ENCODE measurements at places on chromosomes 4 and X.

DNA sequence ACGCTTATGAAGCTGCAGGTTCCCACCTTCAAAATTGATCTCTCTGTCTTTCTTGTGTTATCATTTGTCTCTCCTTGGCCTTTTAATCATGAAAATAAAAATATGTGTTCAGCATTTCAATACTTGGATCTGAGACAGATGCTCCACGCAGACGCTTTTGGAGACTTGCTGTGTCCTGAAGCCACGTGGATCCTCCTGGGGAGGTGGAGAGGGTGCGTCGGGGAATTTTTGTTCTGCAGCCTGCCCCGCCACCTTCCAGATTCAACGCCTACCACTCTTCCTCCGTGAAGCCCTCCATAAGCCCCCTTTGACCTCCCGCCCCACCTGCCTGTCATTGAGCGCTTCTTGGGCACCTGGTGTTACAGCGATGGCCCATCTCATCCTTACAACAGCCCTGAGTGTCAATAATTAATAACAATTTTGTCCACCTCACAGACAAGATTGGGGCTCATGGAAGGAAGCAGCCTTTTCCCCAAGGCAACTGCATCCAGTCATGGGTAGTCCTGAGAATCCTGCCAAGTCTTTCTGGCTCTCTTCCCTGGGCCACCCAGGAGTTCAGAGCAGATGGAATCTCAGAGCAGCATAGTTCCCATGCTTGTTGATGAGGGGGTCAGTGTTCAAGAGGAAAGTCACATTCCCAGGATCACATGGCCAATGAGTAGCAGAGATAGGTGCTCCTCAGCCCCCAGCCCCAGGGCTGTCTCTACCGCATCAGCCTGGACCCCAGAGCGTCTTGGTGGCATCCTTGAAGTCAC, 172.6 kb upstream of the PSAPL1 start:
- no peak for DNase-seq

GRCh38 chr4:186887291-186887700, 163.6 kb upstream of the FAT1 start:
- DNase-seq = no peak

DNA sequence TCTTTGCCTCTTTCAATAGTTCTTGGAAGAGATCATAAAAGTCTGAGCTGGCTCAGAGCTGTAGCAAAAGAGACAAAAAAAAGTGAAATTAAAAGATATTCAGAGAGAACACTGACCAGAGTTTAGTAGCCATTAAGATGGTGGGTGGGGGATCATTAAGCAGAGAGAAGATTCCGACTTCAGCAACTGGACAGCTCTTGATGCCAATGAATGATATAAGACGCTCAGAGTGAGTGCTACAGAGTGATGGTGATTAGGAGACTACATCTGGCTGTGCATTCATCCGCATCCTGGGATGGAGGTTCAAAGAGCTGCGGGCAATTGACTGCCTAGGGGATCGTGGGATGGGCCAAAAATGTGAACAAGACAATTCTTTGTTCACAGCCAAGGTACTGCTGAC, 178.5 kb downstream of the PACRGL start:
- no peak for DNase-seq

- no peak for DNase-seq
Measured at GRCh38 chr4:168247603-168248002, 70.9 kb downstream of the DDX60 start.

DNA sequence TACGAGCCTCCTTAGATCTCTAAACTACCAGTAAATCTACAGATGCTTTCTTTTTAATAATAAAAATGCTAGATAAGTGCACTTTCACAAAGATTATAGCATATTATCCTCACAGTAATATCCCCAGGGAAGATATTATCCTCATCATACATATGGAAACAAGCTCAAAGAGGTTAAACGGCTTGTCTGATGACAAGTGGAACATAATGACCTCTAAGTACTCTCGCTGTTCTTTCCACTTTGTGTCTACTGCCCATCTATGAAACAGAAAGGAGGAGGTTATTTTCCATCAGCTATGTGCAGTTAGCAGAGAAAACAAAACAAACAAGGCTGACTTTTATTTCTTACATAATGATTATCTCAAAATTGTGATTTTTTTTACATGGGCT, 42.8 kb upstream of the PRDM8 start:
- DNase-seq = no peak

GRCh38 chr4:53605783-53606182, 14.5 kb upstream of the LNX1 start:
- no peak for DNase-seq

DNA sequence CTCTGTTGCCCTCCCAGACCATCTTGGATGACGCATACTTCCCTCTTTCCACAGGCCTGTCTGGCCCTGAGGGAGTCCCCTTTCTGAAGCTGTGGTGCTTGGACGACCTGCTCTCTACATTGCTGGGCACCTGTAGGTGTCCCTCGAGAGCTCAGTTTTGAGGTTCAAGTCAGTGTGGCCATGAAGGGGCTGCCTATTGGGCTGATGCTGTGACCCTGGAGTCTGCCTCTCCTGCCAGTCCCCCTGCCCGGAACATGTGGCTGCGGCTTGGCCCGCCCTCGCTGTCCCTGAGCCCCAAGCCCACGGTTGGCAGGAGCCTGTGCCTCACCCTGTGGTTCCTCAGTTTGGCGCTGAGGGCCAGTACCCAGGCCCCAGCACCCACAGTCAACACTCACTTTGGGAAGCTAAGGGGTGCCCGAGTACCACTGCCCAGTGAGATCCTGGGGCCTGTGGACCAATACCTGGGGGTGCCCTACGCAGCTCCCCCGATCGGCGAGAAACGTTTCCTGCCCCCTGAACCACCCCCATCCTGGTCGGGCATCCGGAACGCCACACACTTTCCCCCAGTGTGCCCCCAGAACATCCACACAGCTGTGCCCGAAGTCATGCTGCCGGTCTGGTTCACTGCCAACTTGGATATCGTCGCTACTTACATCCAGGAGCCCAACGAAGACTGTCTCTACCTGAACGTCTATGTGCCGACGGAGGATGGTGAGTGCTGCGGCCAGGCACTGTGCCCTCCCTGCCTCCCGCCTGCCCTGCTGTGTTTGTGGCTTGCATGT, 3.0 kb downstream of the NLGN3 start:
- no peak for DNase-seq

GRCh38 chr4:80685214-80685613, 345.3 kb upstream of the BMP3 start:
- no peak for DNase-seq

DNA sequence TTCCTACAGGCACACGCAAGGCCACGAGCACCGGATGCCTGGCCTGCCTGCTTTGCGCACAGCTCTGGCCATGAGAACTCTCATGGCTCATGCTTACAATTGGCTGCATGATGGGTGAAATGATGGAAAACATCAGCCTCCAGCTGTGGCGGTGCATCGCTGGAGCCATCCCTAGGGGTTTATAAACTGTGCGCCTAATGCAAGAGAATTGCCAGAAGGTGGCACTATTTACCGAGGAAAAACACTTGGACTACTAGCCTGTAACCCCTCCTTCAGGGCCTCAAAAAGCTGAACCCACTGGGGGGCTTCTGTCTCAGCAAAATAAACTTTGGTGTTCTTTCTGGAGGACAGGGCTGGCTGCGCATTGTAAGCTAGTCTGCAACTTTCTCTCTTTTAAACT, 51.9 kb downstream of the PHKA2 start:
- no peak for DNase-seq

DNA sequence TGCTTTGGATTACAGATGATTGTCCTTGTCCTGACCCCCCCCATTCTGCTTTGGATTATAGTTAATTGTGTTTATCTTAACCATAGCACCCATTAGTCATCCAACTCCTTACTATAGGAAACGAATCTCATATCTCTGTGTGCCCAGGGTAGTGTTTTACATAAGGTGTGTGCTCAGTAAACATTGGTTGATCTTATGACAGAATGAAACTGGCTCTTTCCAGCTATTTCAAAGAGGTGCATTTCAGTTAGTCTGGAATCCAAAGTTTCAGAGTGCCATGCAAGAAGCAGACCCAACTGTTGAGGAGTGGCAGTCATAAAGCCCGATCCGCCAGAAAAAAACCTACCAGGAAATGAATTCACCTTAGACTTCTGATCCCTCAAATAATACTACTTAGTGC, 14.7 kb downstream of the TRIM2 start:
- no peak for DNase-seq

DNA sequence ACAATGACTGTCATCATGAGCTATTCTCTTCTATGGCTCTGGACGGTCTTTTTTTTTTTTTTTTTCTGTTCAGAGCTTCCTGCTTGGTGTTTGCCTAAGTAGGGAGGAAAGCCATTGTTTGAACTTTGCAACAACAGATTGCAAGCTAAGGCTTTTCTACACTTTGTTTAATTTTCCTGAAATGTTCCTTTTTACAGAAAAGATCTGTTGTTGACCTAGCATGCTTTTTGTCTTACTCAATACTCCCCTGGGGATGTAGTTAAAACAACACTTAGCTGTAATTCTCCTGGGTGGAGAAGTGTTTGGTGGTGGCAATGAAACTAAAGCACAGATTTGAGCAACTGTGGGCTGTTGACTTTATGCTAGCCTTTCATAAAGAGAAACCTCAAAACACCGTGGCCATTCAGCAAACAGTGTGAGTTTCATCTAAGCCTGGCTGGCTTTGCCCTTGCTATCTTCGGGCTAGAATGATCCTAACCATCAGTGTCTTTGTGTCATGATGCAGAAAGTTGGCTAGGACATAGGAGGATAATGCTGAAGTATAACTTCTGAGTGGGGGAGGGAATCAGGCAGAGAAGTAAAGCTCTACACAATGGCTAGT, 110.5 kb downstream of the ANXA3 start:
- peak; percentile 18 for DNase-seq

DNA sequence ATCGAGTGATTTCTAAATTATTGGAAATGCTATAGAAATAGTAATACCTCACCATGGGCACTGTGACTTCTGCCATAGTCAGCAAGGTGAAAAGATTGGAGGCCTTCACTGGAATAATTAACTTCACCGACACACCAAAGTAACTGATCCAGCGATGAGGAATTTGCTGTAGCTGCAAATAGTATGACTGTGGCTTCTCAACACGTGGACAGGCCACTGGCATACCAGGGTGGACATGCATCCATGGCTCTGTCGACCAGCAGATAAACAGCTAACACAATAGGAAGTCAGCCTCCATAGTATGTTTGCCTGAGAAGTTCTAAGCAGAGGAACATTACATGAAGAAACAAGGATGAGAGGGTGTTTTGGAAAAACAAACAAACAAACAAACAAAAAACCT, 10.9 kb upstream of the FAT4 start:
- DNase-seq = no peak

DNA sequence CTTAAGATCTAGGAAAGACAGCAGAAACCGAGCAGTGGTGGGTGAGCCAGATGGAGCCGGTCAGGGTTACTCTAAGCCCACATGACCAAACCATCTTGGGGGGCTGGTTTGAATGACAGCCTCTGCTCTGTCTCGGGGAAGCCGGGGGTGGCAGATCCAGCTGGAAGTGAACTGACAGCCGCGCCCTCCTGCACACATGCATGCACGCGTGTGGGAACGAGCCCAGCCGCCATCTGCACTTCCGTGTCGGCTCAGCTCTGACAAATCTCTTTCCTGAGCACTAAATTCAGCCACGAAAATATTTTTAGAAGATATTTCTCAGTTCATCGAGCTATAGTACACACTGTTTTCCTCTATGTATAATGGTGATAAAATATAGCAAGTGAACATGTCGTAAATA, 115.5 kb downstream of the DCTD start:
- no peak for DNase-seq

GRCh38 chr4:172716291-172716690, 452.3 kb upstream of the GALNT7 start:
- no peak for DNase-seq

DNA sequence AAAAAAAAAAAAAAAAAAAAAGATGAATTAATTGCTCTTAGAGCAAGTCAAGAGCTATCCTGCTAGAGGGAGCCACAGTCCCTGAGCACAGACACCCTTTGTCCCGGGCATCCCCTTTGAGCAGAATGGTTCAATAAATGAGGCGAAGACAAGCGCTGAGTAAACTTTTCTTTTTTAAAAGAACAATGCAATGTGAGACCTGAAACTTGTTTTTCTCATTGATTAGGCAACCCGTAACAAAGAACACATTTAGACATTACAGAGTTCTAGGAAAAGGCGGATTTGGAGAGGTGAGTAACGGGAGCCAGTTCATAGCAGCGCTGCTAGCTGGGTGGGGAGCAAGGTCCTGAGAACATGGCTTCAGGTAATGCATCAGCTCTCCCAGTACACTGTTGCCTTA, 46.1 kb downstream of the GRK4 start:
- DNase-seq = no peak

DNA sequence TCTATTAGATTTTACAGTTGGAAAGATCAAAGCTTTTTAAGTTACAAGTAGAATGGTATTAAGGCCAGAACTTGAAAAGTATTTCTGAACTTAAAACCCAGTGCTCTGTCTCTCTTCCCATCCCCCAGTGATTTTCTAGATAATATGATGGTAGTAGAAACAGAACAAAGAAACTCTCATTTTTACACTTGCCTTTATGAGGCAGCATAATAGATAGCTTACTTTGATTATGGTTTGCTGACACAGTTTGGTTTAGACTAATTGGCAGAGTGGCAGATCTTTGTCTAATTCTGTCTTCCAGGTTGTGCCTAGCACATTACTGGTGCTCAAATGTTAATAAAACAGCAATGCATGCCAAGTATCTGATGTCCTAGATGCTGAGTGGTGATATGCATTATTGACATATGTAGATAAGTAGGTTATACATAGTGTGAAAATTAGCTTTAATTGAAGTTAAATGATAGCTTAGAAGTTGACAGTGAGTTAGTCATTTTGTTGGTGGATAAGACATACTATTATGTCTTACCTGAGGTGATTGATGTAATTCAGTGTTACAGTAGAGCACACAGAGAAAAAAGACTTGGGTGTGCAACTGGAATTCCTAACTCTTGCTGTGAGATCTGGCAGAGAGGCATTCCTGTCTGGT, 4.3 kb upstream of the RAPGEF2 start:
- DNase-seq = no peak

- no peak for DNase-seq
Measured at GRCh38 chrX:12922599-12922919, 16.1 kb downstream of the TLR8 start.

DNA sequence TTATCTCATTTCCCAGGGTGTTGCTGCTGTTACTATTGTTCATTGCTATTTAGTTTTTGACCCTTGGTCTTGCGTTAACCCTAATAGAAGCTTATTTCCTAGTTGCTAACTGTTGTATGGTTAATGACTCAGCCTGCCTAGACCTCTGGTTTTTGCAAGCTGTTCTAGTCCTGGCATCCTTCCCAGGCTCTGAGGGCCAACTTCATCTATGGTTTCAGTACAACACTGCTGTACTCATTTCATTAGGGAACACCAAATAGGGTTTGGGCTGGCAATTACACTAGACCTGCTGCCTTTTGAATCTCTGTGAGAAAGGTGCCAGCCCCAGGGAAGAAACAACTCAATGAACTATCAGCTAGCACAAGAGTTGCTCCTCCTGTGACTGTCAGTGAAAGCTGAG, 59.6 kb downstream of the DCX start:
- DNase-seq = peak; percentile 7

GRCh38 chr4:114082348-114082747, 102.9 kb upstream of the ARSJ start:
- no peak for DNase-seq

Measured in T1000 (cell line).